K562 (cell line): ENCODE measurements at places on chromosomes 13 and 19. TPM values are rescaled to one million over a fixed set of nuclear protein-coding genes. Genes with fewer than 3 reads are reported as not detected.

NCAN gene
- not detected in 2 replicates for polyA plus RNA-seq

DNA sequence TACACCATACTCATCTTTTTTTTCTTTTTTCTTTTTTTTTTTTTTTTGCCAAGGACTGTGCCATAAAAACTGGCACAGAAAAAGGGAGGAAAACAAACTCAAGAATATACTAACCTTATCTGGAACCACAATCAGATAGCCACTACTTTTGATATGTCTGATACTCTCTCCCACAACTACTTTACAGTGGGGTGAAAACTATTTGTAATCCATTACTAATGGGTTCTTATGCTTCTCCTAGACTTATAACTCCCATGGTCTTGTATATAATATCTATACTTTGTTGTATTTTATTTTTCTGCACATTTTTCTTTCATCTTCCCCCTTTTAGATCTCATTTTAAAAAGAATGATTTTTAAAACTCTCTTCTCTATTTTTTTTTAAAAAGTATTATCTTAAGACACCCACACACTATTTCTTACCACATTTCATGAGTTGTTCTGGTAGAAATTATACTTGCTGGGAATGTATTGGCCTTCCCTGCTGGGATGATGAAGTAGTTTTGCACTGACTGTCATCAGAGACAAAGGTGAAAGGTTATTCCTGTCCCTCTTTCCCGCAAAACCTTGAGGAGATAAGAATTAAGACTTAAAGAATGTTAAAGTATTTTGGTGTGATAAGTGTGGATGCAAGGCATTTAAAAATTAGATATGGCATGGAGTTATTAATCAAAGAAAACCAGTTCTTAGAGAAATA is 146.7 kb upstream of the KLF12 start:
- no peaks in the 10 kb centered on the region for H3K4me1 ChIP-seq
- H3K36me3 ChIP-seq = no peaks in the 10 kb centered on the region
- H3K4me3 ChIP-seq = no peak overlapping the region
- H3K27me3 ChIP-seq = no peaks in the 10 kb centered on the region
- no peak for DNase-seq

RDH8 gene
- not detected in 2 replicates for polyA plus RNA-seq

DNA sequence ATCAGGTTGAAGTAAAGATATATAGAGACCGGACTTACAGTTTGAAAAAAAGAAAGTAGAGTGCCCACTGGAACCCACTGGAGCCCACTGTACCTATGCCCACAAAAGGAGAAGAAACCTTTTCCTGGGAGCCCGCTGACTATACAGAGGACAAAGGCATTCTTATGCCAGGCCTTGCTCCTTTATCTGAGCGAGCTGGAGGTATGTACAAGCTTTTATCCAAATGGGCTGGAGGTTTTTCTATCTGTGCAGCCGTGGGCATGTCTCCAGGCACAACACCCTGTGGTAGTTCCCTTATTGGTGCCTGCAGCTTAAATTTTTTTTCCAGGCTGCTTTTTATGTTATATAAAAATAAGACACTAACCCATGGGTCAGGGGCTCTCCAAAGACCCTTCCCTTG is 8.4 kb downstream of the ZNF234 start:
- H3K36me3 ChIP-seq = no peaks in the 10 kb centered on the region
- H3K27ac ChIP-seq = no peak overlapping the region
- H3K27me3 ChIP-seq = no peaks in the 10 kb centered on the region
- no peaks in the 10 kb centered on the region for H3K4me1 ChIP-seq
- no peak for DNase-seq

GRCh38 chr13:74761801-74762757 is 627.9 kb upstream of the KLF12 start:
- H3K4me1 ChIP-seq = no peaks in the 10 kb centered on the region
- H3K36me3 ChIP-seq = no peaks in the 10 kb centered on the region
- DNase-seq = no peak
- no peak overlapping the region for H3K4me3 ChIP-seq

- H3K36me3 ChIP-seq = no peaks in the 10 kb centered on the region
- H3K4me3 ChIP-seq = no peak overlapping the region
- DNase-seq = no peak
- H3K27ac ChIP-seq = no peak overlapping the region
- no peaks in the 10 kb centered on the region for H3K27me3 ChIP-seq
- peaks cover 5% of the 10 kb centered on the region; the same call in 1 of the 3 replicates for H3K4me1 ChIP-seq
Measured at GRCh38 chr13:77476456-77476855, 59.0 kb upstream of the SCEL start.

GRCh38 chr13:22789916-22790315 is 390.9 kb upstream of the SGCG start:
- H3K4me1 ChIP-seq = no peaks in the 10 kb centered on the region
- H3K36me3 ChIP-seq = no peaks in the 10 kb centered on the region
- no peak overlapping the region for H3K27ac ChIP-seq
- no peak for DNase-seq
